ENCODE measurements at places on chromosomes 3 and 15. TPM values are rescaled to one million over a fixed set of nuclear protein-coding genes. Genes with fewer than 3 reads are reported as not detected.

- H3K4me3 ChIP-seq = no peak overlapping the region
- no peaks in the 10 kb centered on the region for H3K27me3 ChIP-seq
These were observed 83.0 kb downstream of the AGBL1 start for GRCh38 chr15:86162641-86163040.

- H3K36me3 ChIP-seq = peaks cover 61% of the 10 kb centered on the region
- no peak overlapping the region for H3K4me3 ChIP-seq
- peaks cover 4% of the 10 kb centered on the region for H3K4me1 ChIP-seq
These were observed 32.4 kb downstream of the NIPA2 start for GRCh38 chr15:22870865-22871264.

ALG1L2 gene
- total RNA-seq = not detected

GOLGA8Q gene
- total RNA-seq = 1.8 TPM

DNA sequence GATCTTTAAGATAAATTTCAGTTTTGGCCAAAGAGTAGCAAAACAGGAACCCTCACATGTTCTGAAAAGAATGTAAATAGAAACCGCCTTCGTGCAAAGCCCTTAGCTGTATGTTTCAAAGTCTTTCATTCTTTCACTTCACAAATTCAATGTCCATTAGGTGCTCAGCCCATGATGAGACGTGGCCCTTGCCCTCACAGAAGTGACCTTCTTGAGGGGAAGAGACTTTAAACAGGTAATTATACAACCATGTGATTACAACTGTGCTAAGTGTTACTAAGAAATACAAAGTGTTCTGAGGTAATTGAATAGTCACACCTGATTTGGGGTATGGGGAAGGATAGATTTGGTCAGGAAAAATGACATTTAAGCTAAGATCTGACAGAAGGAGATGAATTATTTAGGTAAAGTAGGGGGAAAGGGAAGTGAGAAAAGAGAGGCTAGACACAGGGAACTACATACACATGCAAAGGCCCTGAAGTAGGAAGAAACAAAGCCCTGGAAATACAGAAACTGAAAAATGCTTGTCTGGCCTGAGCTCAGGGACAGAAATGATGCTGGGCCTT lies 19.6 kb downstream of the HSPBAP1 start:
- DNase-seq = no peak
- H3K4me3 ChIP-seq = no peak overlapping the region
- H3K27me3 ChIP-seq = no peaks in the 10 kb centered on the region
- peaks cover 5% of the 10 kb centered on the region for H3K4me1 ChIP-seq
- H3K36me3 ChIP-seq = no peaks in the 10 kb centered on the region

GRCh38 chr3:169659820-169660674 lies 3.5 kb downstream of the MECOM start:
- H3K27ac ChIP-seq = peak overlapping the region; percentile 79
- no peak for DNase-seq
- peaks cover 56% of the 10 kb centered on the region for H3K4me1 ChIP-seq
- peaks cover 75% of the 10 kb centered on the region for H3K27me3 ChIP-seq
- H3K36me3 ChIP-seq = no peaks in the 10 kb centered on the region

DNA sequence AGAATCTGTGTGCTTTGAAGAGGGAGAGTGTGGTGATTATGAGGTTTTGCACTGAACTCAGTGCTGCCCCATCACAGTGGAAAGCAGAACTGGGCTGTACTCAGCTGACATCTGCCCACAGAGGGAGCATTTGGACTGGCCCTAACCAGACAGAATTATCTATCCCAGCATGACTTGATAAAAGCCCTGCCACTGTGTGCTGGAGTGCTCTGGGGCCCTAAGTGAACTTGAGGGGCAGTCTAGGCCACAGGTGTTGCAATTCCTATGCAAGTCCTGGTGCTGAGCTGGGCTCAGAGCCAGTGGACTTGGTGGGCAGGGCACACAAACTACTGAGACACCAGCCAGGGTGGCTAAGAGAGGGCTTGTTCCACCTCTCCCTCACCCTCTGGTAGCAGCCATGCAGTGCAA lies 269.2 kb upstream of the CTNNB1 start:
- DNase-seq = no peak
- no peak overlapping the region for H3K4me3 ChIP-seq
- H3K36me3 ChIP-seq = no peaks in the 10 kb centered on the region
- H3K27me3 ChIP-seq = no peaks in the 10 kb centered on the region
- H3K27ac ChIP-seq = no peak overlapping the region

CLDN18 gene
- not detected for total RNA-seq

- no peaks in the 10 kb centered on the region for H3K36me3 ChIP-seq
- H3K4me3 ChIP-seq = no peak overlapping the region
- no peaks in the 10 kb centered on the region for H3K27me3 ChIP-seq
- peaks cover 9% of the 10 kb centered on the region for H3K4me1 ChIP-seq
These were observed 448.7 kb downstream of the TAFA4 start for GRCh38 chr3:68483601-68484000.

- no peaks in the 10 kb centered on the region for H3K36me3 ChIP-seq
- no peak overlapping the region for H3K4me3 ChIP-seq
- no peaks in the 10 kb centered on the region for H3K4me1 ChIP-seq
- H3K27me3 ChIP-seq = peaks cover 1% of the 10 kb centered on the region
These were observed 25.4 kb upstream of the PIGZ start for GRCh38 chr3:196994056-196994455.

DNA sequence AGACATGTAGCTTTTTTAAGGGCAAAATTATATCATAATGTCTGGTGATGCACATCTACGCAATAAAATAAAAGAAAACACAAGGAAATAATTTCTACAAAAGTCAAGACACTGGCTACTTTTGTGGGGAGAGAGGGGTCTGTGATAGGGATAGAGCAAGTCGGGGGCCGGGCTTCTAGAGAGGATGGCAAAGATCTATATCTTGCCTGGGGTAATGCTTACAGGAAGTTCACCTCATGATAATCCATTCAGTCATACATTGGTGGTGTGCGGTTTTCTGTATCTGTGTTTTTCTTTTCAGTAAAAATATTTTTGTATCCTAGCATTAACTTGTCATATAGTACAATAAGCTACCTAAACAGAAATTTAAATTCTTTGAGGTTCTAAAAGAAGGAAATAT lies 178.8 kb downstream of the ARRDC4 start:
- no peaks in the 10 kb centered on the region for H3K4me1 ChIP-seq
- no peak overlapping the region for H3K27ac ChIP-seq
- no peak for DNase-seq
- no peaks in the 10 kb centered on the region for H3K36me3 ChIP-seq
